ENCODE measurements at places on chromosomes 12 and 14.

- DNase-seq: no peak
Measured at GRCh38 chr12:92529944-92530343, 172.8 kb upstream of the PLEKHG7 start.

GRCh38 chr12:11669348-11669747 is 19.9 kb downstream of the ETV6 start:
- DNase-seq: no peak

DNA sequence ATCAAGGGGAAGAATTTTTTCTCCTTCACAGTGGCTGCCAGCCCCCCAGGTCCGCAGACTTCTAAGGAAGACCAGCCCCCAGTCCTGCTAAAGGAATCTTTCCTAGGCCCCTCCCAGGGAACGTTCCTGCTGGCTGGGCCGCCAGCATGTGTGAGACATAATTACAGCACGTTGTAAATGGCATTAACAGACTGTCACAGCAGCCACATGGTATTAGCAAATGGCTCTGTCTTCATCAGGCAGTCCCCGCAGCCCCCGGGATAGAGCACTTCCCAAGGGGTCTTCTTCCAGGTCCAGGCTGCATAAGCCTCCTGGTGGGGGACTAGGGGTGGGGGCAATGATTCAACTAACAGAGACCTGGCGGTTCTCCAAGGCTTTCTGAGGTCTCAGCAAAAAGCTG is 34.9 kb upstream of the FAM222A start:
- DNase-seq: no peak

DNA sequence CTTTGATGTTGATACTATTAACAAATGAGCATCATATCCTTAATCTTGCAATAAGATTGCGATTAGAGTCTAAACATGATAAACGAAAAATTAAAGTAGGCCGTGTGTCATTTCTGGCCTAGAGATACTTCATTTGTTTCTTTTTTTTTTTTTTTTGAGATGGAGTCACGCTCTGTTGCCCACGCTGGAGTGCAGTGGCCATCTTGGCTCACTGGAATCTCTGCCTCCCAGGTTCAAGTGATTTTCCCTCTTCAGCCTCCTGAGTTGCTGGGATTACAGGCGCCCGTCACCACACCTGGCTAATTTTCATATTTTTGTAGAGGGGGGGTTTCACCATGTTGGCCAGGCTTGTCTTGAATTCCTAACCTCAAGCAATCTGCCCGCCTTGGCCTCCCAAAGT is 446.9 kb downstream of the PCNX1 start:
- DNase-seq: no peak

DNA sequence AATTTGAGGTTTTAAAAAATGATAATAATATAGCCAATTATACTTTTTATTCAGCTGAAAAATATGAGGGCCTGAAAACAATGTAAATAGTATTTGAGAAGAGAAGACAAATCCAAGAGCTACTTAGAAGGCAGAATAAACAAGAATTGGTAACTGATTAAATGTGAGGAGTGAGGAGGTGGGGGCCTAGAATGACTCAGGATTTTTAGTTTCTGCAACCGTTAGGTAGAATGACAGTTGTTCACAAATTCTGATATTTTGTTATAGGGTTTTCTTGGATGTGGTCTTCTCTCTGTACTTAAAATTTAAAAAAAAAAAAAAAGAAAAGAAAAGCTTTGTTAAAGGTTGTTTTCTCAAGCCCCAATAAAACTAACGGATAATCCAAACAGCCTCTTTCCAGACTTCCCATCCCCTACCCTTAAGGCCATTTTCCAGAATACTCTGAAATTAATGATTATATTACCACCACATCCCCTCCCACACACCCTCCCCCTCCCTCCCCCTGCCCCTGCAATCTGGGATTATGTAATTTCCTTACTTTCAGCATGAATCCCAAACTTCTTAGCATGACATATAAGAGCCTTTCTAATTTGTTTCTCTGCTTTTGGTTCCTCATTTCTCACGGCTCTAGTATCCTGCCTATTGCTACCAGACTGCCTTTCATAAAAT is 50.4 kb downstream of the LRP6 start:
- DNase-seq: no peak

- no peak for DNase-seq
Measured at GRCh38 chr14:20489093-20489994, 16.0 kb upstream of the RNASE10 start.

- no peak for DNase-seq
Measured at GRCh38 chr12:30774599-30774998, 19.8 kb upstream of the CAPRIN2 start.

DNA sequence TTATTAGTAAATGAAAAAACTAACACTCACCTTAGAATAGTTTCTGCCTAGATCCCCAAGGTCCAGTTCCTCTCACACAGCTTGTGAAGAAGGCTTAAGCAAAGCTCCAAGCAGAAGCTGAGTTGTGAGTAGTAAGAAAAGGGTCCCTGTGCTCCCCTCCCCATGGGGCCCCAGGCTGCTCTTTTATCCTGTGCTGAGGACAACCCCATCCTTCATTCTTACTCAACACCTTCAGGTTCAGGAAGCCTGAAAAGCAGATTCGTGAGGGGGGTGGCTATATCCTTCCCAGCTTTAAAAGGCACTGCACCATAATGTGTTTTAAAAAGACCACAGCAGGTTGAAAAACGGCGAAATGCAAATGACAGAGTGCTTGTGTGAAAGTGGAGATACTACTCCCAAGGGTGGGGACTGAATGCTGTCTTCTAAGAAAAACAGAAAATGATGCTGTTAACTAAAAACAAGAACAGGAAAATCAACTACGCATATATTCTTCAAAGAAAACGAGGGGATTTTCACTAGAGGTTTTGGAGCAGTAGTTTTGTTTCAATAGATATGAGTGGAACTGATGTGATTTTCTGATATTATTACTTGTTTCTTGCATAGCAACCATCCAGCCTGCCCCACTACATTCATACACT is 182.7 kb downstream of the KTN1 start:
- no peak for DNase-seq

- DNase-seq: peak; percentile 9
Measured at GRCh38 chr14:99729991-99730875, 46.1 kb downstream of the CYP46A1 start.

DNA sequence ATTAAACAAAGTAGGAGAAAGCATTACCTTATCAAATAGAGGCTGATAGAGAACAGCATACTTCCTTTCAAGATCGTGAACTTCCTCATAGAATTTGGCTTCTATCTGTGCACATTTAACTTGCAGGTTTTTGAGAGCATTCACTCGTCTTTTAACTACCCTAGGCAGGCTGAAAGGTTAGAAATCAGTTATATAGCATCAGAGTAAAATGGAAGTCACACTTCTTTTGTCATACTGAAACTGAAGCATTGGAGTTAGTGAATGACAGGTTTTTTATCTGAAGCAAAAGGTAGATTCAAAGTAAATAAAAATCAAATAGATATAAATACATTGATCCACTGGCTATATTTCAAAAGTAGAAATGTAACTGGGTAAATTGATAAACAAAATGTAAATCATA is 24.4 kb downstream of the NAP1L1 start:
- DNase-seq: no peak

- DNase-seq: no peak
Measured at GRCh38 chr12:4133636-4134447, 139.7 kb upstream of the CCND2 start.

DNA sequence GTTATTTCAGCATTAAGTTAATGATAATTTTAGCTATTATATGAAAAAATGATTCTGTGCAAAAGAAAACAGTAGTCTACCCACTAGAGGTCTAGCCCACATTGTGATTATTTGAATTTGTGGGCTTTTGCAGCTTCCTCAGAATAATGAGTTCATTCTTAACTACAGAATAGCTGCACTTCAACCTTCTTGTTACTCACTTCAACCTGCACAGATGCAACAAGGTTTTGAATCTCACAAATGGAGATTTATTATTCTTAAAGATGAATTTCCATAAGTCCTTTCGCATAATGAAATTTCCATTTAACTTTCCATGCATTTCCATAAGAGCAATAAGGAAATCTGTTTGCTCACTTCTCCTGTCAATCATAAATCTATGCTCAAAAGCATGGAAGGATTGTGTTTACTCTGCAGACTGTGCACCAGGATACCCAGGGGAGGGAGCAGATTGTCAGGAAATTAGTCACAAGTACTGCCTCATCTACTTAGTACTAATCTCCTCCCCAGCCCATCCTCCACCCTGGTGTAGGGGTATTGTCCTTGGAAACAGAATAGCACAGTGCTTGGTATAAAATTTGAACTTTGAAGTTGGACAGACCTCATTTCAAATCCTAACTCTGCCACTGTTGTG is 24.1 kb downstream of the PTGER2 start:
- DNase-seq: no peak

GRCh38 chr12:104752016-104752415 is 206.1 kb downstream of the SLC41A2 start:
- no peak for DNase-seq

DNA sequence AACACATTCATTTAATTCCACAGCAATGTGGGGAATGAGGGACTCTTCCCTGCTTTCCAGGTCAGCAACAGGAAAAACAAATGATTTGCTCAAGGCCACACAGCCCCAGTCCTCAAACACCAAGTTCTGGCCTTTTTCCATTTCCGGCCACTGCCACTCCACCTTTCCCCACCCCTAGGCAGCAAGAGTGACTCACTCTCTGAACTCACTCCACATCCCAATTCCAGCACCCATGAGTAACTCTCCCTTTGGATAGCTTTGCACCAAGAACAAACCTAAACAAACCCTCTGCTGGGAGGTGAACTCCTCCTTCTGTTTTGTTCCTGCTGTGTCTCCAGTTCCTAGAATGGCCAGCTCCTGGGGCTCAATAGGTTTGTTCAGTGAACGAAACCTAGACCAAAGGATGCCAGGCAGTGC is 30.4 kb upstream of the PLEKHG6 start:
- no peak for DNase-seq

DNA sequence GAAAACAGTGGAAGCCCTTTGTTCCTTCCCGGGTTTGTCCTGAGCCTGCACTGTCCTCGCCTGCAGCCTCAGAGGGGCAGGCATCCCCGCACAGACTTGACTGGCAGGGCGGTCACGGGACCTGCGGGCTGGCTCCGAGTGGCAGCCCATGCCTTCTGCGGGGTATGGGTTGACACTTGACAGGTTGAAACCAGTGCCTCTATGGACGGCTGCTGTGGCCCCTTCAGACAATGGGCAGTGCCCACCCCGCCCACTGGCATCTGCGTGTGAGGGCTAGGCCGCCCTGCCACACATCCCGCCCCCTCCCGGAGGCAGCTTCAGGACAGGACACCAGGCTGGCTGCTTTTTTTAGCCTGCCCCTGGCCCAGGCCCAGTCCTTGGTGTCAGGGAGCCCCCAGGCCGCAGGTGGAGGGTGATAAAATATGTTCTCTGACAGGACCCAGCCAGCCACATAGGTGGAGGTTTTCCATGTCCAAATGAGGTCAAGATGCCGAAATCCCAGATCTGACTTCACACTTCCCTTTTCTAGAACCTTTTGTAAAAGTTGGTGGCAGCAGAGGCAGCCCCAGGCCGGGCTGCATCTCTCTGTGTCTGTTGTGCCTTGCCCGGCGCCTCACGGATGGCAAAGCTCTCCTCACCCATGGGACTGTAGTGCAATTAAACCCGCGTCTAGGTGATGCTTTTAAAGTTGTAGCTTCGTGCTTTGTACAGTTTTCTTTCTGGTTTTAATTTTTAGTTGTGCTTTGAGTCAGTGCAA is 10.0 kb downstream of the ANKRD9 start:
- DNase-seq: no peak

GRCh38 chr14:22764382-22764781 is 2.1 kb upstream of the OXA1L start:
- no peak for DNase-seq

- no peak for DNase-seq
Measured at GRCh38 chr12:92341065-92341668, 195.5 kb upstream of the BTG1 start.

DNA sequence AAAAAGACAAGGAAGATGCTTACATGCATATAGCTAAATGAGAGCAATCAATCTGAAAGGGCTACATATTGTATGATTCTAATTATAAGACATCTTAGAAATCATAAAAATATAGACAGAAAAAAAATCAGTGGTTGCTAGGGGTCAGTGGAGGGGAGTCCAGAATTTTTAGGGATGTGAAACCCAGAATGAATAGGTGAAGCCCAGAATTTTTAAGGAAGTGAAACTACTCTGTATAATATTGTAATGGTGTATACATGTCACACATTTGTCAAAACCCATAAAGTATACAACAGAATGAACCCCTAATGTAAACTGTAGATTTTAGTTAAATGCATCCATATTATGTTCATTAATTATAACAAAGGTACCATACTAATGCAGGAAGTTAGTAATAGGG is 713.2 kb downstream of the FLRT2 start:
- no peak for DNase-seq

GRCh38 chr12:27355486-27355885 is 22.9 kb downstream of the BMAL2 start:
- no peak for DNase-seq

DNA sequence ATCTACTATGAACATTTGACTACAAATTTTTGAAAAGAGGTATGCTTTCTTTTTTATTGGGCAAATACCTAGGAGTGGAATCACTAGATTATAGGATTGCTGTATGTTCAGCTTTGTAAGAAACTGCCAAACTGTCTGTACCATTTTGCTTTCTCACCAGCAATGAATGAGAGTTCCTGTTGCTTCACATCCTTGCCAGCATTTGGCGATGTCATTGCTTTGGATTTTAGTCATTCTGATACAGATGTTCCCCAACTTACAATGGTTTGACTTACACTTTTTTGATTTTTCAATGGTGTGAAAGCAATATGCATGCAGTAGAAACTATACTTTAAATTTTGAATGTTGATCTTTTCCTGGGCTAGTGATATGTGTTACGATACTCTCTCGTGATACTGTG is 328.7 kb downstream of the RAD51B start:
- DNase-seq: no peak

GRCh38 chr12:113912760-113913329 is 53.3 kb downstream of the RBM19 start:
- peak; percentile 15 for DNase-seq

DNA sequence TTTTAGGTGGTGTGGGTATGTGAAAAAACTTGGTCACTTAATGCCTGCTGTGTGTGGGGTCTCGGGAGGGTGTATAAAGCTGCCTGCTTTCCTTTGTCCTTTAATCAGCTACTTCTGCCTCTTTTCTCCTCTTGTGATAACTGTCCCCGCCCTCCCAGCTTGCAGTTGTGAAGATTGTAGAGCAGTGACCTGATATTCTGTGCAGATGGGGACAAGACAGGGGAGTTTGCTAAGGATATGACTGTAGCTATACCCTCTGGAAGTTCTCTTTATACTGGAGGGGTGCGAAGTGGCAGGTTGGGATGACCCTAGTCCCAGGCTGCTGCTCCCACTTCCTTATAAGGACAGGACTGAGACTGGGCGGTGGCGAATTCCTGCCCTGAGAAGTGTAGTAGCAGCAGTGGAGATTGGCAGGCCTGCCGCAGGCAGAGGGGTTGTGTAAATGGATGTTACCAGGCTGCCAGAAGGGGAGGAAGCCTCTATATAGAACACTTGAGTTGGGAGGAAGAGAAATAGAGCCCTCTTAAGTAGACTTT is 835 bp downstream of the MYL6 start:
- DNase-seq: no peak

- no peak for DNase-seq
Measured at GRCh38 chr12:49554266-49554665, 13.7 kb downstream of the MCRS1 start.

- no peak for DNase-seq
Measured at GRCh38 chr12:56724701-56724971, 463 bp downstream of the NACA start.

- DNase-seq: no peak
Measured at GRCh38 chr12:113422030-113422885, at the start of gene SDSL. SDSL (plus strand) TSS chr12:113422380; CDS start chr12:113427983, 5,603 bp downstream.

GRCh38 chr12:119071638-119072231 is 90.4 kb downstream of the SRRM4 start:
- no peak for DNase-seq

Measured in stimulated activated CD8-positive, alpha-beta memory T cell treated with anti-CD3 and anti-CD28 coated beads, Interleukin-4, amount 100 ng/mL, for 1 hour (primary cell).